ENCODE measurements at places on chromosomes 1 and 21.
A peak's percentile ranks its signal among the peaks of the same experiment; 100 is the strongest.

DNA sequence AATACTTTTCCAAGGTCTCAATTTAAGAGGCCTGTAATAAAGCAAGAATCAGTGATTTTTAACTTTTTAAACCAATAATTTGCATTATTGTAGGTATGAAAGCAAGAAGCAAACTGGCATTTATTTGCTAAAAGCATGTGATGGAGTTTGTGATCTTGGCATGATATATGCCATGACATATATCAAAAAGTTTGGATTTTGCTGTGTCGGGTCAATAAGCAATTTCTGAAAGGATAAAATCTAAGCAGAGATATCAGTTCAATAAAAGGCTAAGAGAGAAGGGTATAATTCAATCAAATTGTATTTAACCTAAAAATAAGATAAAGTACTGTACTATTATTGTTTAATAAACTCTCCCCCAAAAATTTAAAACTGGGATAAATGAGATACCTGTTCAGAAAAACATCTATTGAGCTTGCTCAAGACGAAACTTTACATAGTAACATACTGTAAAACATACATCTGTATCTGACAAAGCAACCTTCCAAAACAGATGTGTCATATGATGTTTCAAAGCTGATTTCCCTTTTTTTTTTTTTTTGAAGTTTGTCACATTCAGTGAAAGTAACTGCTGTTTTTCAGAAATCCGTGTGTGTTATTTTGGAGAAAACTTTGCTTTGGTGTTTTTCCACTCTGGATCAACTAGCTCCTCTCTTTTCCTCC is 74.5 kb downstream of the TGFBR3 start:
- no peak for DNase-seq

DNA sequence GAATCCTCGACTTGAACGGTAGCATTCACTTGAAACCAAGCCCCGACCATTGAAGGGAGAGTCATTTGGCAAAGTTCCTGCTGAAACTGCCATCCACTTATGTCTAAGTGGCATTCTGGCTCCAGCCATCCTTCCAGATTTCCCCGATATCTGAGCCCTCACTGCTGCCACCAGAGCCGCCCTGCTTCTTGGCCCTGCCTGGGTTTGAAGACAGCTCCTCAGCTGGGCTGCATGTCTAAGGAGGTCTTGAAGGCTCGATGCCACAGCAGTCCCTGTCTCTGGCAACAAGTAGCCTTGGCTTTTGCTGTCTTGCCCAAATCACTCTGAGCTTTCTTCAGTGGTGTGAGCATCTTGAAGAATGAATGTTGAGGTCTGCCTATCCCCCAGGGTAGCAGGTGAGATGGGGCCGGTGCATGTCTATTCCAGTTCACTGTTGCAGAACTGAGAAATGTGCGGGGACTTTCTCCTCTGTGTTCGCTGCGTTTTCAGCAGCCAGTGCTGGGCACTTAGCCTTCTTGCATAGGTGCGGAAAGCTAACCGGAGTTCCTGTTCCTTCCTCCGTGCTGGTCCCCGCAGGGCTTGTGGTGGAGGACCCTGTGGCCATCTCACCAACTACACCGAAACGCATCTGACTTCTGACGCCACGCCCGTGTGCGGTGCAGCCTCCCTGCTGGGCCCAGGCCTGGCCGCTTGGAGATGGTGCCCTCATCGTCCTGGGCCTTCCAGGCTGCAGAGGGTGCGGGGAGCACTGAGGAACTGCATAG is 29.2 kb downstream of the MAN1C1 start:
- no peak for DNase-seq

- no peak for DNase-seq
These were observed 20.9 kb downstream of the HENMT1 start for GRCh38 chr1:108639899-108640560.

GRCh38 chr1:43664369-43664768 is 14.4 kb downstream of the KDM4A start:
- no peak for DNase-seq

DNA sequence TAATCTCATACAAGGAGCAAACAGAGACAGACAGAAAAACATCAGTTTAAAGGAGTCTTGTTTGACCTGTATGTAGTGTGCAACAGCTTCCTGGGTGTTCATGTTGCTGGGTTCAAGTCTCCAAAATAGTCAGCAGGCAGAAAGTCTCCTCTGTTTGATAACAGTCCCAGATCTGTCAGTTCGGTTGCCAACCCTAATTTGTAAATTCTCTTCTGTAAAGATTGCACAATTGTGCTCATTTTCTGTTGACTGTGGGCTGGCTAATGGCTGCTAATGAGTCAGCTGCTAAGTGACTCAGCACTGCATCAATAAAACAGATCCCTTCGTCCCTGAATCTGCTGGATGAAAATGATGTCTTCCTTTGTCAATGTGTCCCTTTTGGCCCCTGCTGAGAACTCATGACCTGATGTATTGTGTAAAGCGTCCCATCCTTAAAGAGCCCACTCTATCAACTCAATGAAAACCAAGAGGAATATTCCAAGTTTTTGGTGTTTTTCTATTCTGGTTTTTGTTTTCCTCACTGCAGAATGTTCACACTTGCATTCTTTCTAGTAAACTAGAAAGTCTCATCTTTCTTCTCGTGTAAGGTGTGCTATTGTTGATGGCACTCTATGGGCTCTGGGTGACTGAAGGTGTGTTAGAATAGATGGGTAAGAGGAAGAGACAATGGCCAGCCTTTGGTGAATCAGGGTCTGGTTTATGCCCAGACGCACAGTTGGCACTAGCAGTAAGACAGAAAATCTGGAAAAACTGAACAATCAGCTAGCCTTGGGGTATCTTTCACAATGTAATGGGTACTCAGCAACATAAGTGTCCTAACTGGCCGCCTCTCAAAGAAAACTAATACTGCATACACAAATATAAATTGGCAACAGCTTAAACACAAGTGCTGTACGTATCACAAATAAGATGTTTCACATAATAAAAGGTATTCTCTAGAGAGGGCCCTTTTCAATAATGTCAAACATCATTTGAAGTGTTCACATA is 75.1 kb upstream of the SIPA1L2 start:
- peak; percentile 81 for DNase-seq

DNA sequence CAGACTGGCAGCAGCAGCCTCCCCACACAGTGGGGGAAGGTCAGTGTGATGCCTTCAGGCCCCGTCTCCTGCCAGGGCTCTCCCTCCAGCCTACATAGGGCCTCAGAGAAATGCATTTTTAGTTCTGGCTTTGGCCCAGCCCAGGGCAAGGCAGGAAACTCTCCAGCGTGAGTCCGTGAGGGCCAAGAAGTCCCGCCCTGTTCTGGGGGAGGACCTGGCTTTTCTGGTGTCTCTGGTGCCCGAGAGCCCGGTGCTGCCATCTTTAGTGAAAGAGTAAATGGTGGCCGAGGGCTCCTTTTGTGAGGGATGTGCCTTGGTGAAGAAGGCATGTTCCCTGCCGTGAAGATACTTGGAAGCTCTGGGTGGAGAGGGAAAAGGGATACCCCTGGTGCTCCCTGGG is 14.8 kb upstream of the DIP2A start:
- no peak for DNase-seq

DNA sequence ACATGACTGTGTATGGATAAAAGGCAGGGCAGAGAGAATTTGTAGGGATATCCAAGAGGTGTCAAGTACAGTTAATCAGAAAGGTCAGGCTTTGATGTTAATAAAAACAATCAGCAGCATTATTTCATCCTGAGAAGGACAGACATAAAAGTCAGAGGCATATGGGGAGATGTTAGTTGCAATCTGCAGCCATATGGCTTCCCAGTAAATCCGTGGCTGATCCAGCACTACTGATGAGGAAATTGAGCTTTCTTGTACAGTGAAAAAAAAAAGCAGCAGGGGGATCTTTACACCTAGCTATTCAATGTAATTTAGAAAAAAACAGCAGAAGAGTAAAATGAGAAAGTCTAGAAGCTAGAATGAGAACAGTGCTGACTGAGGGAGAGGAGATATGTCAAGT is 2.2 kb upstream of the SPRR1B start:
- DNase-seq, result no peak

- DNase-seq, result no peak
These were observed 9.7 kb downstream of the KHDRBS1 start for GRCh38 chr1:32023351-32023750.

GRCh38 chr1:17168091-17168876 is 36.6 kb upstream of the PADI1 start:
- peak; percentile 97 for DNase-seq

DNA sequence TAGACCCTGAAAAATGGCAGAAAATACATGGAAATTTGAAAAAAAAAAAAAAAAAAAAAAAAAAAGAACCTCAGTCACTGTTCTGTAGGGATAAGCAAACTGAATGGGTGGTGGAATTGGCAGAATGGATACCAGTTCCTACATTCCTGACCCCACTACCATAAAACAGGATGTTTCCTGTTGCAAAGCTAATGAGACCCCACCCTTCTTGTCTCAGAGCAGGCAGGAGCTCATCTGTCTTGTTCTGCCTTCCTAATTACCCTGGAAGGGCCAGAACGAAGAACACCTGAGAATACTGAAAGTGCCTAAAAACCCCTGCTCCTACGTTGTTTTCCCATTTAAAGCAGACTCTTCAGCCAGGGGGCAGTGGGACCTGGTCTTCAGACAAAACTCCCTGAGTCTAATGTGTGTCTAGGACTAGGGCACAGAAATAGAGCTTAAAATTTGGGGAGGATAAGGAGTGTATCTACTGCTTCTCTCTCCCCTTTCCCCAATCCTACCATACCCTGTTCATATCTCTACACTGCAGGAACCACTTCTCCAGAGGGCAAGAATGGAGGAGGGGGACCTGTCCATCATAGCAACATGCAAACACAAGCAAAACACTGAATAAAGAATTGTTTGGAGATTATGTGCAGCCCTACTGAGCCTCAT is 3.9 kb downstream of the C1orf56 start:
- no peak for DNase-seq

DNA sequence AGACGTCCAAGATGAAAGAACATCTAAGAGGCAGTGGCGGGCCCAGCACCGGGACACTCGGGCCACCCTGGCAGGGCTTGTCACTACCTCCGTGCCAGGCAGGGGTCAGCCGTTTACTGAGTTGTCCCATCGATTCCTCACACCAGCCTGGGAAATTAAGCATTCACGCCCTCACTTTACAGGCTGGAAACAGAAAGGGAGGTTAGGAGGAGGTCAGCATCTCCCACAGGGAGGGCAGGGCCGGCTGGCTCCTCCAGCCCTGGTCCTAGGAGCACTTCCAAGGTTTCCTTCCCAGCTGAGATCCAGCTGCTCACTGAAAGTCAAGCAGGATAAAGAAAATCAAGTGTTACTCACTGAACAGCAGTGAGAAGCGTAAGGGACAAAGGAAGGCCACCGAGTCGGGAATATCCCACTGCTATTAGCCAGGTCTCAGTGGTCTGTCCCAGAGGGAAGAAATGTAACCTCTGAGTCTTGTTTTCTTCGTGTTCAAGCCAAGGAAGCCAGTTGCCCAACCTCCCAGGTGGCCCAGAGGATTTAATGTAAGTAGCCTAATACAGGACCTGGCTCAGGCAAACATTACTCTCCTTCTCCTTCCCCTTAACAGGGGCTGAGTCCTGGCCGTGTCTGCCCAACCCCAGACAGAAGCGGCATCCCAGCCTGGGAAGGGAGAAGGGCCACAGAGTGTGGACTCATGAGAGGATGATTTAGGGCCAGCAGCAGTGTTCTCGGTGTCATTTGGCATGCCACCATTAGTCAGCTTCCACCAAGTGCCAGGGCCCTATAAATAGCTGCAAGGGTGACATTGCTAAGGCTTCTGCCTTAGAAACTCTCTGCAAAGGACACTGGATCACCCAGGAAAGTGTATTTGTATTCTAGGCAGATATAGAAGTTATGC is 203.1 kb upstream of the GALNT2 start:
- DNase-seq, result no peak

- DNase-seq, result no peak
These were observed 250.2 kb upstream of the FGGY start for GRCh38 chr1:59046730-59047157.

DNA sequence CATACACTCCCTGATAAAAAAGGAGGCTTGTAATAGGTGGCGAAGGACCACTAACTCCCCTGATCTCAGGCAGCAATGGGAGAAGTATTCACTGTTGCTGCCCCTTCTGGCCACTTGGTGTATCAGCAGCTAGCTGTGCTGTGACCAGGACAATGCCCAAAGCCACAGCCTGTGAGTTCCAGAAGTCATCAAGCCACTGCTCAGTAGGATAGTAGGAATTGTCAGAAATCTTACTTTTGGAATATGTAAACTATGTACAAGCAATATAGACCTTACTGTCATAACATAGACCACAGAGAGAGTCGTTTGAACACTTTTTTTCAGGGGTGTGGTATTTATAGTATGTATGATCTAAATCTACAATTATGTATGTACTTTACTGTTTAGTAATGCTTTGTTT is 248.3 kb upstream of the CAMK1G start:
- peak; percentile 48 for DNase-seq

GRCh38 chr1:189681252-189681919 is 796.3 kb downstream of the BRINP3 start:
- no peak for DNase-seq

DNA sequence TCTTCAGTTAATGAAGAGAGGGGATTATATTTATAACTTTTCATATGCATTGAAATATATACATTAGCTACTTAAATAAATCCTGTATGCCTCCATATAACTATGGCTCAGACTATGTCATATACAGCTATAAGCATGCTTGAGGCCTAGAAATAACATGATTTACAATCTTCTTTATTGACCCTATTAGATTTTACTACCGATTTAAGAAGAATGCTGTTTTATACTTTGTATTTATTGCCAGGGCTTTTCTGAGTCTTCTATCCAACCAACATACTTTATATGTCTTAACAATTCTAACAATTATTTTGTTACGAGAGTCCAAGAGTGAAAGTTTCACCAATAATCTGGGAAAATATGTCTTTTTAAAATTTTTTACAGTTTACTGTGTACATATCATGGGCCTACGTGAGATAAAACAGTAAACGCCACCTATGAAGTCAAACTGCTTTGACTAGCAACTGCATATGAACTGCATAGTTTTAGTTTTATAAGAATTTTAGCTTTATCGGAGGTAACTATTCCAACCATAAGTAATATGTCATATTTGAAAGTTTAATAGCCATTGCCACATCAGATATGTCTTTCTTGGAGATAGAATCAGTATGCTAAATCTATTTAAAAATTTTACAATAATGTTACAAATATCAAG is 861.0 kb downstream of the USP25 start:
- DNase-seq, result no peak

DNA sequence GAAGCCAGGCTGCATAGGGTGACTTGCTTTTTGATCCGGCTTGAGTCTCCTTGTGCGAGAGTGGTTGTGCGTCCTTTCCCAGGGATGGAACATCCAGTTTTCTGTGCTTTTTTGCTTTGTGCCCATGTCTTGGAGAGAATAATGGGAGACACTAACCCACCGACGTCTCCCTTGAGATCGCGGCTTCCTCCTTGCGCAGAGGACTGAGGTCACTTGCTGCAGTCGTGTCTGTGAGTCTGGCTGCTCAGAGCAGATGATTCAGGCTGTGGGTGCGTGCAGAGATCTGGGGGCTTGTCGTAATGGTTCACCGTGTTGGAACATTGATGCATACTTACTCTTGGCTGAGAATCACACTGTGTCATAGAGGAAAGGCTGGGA is 164.5 kb upstream of the CACNA1E start:
- DNase-seq, result peak; percentile 6

GRCh38 chr1:228842094-228842775 is 107.0 kb downstream of the RHOU start:
- DNase-seq, result peak; percentile 78

Measured in EH (cell line).